ENCODE measurements at places on chromosomes 3 and 15.

DNA sequence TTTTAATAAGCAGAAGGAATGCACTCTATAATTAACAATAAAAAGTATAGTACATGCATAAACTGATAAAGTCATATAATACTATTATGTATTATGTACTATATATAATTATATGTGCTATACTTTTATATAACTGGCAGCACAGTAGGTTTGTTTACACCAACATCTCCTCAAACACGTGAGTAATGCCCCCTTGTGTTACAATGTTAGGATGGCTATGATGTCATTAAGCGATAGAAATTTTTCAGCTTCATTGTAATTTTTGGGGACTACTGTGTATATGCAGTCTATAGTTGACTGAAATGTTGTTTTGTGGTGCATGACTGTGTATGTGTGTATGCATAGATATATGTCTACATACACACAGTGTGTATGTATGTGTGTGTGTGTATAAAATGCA, 100.6 kb downstream of the SLMAP start:
- no peak for DNase-seq

DNA sequence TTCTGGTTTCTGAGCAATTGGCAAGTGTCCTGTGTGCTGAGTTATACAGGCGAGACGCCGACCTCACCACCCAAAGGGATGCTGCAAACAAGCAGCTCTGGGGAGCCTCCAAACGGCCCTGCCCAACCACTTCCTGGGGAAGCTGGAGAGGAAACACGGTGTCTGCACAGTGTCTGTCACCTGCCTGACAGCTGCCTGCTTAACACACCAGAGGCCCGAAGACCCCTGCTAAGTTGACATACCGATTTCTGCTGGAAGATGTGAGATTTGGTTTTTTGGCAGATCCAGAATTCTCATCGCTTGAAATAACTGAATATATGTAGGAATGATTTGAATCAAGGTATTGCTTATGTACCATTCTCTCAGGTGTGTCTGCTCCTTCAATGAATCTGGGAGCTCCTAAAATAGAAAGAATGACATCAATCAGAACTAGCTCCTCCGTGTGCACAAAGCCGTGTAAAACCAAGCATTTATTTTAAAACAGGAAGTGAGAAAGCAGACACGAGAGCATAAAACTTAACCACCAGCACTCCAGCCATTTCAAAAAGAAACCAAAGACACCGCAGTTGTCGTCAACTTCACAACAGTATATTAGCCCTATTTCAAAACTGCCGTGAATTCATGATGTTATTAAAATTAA, 27.2 kb downstream of the LRRC2 start:
- peak; percentile 55 for DNase-seq

DNA sequence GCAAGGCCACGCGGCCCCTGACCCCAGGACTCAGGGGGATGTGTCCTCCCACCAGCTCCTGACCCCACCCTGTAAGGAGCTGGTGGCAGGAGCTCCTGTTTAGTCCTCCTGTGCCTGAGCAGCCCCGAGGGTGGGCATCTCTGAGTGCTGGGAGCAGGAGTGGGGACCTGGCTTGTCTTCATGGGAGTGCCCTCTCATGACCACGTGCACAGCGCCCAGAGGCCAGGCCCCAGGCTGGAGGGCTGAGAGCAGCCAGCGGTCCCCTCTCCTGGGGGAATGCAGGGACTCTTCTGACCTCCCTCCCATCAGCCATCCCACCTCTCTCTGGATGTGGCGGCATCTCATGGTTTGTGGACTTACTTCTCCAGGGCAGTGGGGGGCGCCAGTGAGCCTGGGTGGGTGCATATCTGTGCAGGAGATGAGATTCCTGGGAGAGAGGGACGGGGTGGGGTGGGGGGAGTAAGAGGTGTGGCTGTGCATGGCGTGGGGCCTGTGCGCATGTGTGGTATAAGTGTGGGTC, 205.6 kb downstream of the TBC1D2B start:
- no peak for DNase-seq

- no peak for DNase-seq
These were observed 68.9 kb downstream of the FOXP1 start for GRCh38 chr3:71514621-71515020.

GRCh38 chr3:14699643-14700042, 24.7 kb downstream of the C3orf20 start:
- no peak for DNase-seq

DNA sequence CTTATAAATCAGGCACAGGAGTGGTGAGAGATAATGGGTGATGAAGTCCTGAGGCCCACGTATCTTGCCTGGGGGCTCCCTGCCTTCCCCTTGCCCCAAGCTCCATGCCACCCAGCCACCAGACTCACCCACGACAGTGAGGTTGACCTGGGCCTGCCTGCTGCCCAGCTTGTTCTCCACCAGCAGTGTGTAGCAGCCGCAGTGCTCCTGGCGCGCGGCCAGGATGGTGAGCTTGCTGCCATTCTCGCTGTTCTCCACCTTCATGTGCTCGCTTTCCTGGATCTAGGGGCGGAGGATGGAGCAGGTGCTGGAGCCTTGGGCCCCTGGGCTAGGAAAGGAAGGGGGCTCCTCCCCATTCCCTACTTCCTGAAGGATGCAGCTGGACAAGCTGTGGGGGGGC, 79.1 kb upstream of the HACD2 start:
- no peak for DNase-seq

GRCh38 chr3:53989451-53989850, 97.8 kb upstream of the SELENOK start:
- DNase-seq: no peak

DNA sequence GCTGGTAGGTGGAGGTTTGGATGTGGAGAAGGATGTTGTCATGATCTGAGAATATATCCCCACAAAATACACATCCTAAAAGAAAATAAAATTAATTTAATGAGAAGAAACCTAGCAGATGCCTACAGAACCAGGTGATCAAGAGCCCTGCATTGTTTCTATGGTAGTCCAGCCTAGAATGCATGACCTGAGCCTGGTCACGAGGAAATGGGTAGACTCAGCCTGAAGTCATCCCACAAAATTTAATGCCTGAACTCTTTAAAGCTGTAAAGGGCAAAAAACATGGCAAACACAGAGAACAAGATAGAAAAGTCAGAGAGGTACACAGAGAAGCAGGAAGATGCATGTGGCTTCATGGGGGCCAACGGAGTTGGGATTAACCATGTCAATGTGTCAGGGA, 36.0 kb downstream of the LDHAL6B start:
- DNase-seq: no peak

DNA sequence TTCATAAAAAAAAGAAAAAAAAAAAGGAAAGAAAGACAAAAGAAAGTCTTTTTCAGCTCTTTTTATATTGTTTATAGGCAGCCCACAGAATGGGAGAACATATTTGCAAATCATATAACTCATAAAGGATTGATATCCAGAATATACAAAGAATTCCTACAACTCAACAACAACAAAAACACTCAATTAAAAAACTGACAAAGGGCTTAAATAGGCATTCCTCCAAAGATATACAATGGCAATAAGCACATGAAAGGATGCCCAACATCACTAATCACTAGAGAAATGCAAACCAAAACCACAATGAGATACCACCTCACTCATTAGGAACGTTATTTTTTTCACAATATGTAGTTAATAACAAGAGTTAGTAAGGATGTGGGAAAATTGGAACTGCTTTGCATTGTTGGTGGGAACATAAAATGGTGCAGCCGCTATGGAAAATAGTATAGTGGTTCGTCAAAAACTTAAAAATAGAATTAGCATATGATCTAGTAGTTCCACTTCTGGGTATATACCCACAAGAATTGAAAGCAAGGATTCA, 54.2 kb upstream of the CMTM8 start:
- no peak for DNase-seq

DNA sequence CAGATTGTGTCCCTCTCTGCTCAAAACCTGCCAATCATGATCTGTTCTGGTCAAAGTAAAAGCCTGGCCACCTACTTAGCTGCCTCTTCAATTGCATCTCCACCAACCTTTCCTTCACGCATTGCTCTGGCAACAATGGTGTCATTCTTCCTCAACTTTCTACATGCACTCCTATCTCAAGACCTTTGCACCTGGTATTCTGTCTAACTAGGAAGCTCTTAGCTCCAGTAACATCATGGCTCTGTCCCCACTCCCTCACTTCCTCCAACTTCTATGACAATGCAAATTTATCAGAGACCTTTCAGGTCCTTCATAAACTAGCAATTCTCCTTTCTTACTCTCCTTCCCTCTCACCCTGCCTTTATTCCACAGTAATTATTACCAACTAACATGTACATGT, 267.4 kb upstream of the ARL6 start:
- DNase-seq: no peak

GRCh38 chr3:151827816-151828215, 13.9 kb downstream of the AADAC start:
- DNase-seq: no peak

- DNase-seq: no peak
These were observed 110.3 kb downstream of the MYLK start for GRCh38 chr3:123773681-123774431.

DNA sequence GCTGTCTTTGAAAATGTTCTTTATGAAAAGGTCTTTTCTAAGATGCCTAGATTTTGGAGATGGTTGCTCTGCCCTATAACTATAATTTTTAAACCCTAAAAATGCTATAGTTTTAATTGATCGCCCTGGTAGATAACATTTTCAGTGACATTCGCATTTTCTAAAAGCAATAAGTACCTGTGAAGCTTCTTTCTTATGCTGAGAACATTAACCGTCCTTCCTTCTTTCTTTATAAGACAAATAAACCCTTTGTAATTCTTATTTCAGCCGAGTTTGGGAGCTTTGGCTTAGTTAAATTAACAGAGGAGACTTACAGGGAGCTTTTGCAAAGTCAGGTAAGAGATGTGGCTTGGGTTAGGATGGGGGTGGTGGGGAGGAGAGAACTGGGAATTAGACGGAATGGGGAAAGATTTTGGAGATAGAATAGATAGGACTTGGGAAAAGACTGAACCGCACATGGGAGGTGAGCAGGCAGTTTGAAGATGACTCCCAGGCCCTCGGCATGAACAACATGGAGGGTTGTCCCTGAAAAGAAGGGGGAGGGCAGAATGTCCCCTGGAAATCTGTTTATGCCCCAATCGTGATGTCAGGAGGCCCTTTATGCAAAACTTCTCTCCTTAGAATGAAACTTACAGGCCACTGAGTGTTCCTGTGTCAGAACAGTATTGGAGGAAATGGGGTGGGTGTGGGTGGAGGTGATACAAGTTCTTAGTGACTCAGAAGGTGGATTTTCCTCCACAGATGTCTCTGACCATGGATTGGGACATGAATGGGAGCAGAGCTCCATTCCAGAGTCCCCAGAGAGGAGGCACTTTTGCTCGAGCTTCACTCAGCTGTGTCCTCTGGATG, 76.2 kb upstream of the LARS2 start:
- DNase-seq: no peak

All from stimulated activated CD8-positive, alpha-beta memory T cell treated with anti-CD3 and anti-CD28 coated beads, Interleukin-7, amount 100 ng/mL, for 1 hour (primary cell).